ENCODE measurements at places on chromosomes 4 and X.

- no peak for DNase-seq
Observed at GRCh38 chrX:45424326-45424725, 223.7 kb upstream of the DIPK2B start.

DNA sequence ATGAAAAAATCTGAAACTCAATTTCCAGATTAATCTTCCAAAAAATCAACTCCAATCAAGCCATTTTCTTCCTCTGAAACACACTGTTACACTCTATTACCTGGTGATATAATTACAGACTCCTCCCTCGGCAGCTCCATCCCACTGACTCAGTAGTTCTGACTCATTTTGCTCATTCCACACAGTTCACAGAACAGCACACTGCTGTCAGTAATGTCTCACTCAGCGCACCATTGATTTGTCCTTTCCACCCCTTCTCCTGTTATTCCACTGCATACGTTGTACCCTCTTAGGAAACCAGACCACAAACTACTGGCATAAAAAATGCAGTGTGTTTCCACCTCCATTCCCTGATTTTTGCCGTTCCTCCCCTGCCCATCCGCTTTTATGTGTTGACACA is 212.7 kb downstream of the SLIT2 start:
- peak; percentile 84 for DNase-seq

DNA sequence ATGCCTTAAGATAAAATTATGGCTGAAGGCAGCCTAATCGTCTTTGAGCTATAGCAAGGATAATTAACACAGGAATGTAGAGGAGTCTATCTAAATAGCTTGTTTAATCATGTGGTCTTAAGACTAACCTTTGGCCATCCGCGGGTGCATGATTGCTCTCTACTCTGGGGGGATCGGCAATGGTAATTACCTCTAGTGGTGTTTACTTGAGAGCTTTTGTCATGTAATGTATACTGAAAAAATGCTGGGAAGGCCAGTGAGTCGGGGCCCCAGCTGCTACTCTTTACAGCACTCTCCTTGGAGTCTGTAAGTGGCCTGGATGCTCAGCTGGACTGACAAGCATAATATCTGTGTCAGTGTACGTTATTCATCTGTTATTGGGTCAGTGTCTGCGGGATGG is 65.5 kb upstream of the GNPDA2 start:
- no peak for DNase-seq

DNA sequence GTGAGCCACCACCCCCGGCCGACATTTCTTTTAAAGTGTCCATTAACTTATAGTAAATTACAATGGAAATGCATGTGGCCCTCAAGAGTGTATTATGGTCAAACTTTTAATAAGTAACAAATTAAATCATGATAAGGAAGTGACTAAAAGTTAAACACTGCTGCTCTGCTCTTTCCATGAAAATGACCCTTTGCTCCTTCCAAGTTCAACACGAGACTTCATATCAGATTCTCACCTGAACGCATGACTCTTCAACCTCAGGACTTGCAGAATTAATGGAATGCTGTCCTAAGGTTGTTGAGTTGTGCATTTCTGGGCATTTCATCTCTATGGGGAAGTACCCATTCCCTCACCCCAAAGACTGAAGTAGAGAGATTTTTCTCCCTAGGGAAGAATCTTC is 27.1 kb downstream of the AWAT2 start:
- DNase-seq = no peak

DNA sequence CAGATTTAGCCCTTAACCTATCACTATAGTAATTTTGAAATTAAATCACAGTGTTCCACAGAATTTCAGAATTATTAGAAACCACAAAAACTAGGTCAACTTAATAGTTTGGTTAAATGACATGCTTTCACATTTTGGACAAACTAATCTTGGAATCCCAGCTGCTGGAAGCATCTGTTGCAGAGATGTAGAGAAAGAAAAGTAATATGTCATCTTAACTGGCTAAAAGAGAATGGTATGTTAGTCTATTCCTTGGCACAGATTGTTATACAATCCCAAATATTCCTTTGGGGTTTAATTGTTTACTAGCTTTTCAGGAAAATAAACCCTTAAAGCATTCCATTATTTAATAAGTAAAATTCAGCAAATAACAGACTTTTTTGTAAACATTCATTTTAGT is 519.9 kb downstream of the IL15 start:
- no peak for DNase-seq

DNA sequence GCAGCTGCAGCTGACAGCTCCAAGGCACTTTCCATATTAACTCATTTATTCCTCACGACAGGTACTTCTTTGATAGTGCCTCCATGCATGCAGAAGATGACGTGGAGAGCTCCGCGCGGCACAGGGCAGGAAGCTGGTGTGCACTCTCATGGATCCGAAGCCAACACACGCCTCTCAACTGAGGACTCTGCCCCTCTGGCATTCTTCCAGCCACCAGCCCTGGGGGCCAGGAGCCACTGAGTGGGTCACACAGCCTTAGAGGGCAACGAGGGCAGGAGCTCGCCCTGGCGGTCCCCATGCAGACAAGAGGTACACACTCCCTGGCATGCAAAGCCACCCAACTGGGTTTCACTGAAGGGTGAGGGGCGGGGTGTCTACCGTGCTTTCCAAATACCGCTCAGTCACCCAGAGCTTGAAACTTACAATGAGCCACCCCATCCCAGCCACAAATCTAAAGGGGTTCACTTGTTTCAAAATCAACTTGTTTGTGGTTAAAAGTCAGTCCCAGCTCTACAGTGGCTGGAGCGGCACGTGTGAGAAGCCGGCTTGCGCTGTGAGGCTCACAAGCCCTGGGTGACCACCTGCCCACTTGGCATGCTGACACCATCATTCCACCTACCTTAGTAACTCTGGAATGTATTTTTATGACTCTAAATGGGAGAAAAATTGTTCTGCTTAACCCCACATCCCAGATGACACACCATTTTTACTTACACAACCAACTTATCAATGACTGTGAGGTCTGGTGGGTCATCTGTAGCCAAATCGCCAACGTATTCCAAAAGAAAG is 16.2 kb downstream of the NOP14 start:
- no peak for DNase-seq

DNA sequence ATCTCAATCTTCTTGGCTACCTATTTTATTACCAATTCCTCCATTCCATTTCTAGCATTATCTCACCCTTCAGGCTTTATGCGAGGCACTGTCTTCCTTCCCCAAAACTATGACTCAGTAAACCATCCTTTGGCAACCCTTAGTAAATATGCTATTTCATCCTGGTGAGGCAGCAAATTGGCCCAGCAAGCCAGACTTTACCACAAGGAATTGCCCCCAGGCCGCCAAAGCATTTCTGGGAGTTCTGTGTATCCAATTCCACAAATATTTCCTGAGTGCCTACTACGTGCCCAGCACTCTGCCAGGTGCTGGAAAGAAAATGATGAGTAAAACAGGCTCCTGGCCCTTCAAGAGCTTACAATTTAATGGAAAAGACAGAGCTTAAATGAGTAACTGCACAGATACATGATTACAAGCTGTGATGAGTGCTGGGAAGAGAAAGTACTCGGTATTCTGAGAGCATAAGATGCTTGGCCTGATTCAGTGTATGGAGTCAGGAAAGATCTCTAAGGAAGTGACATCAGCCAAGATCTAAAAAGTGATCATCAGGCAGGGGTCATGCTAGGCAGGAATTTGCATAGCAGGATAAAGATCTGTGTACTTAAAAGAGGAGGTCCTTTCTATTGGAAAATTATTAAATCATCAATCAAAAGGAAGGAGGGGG is 193.8 kb downstream of the ADAMTS3 start:
- peak; percentile 41 for DNase-seq

DNA sequence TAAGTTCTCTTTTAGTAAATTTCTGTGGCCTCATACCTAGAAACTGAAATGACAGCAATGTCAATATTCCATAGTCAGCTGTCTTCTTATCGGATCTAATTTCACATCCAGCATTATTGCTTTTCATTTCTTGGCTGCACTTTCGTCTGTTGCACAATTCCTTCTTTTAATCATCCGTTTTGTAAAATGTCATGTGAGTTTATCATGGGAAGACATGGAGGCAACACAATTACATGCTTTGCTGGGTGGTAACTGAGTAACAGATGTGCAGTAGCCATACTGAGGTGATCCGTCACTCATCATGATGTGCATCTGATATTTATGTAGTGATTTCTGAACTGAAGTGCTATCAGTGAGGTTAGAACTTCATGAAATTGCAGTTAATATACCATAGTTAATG is 68.3 kb upstream of the SLC7A11 start:
- DNase-seq = no peak

DNA sequence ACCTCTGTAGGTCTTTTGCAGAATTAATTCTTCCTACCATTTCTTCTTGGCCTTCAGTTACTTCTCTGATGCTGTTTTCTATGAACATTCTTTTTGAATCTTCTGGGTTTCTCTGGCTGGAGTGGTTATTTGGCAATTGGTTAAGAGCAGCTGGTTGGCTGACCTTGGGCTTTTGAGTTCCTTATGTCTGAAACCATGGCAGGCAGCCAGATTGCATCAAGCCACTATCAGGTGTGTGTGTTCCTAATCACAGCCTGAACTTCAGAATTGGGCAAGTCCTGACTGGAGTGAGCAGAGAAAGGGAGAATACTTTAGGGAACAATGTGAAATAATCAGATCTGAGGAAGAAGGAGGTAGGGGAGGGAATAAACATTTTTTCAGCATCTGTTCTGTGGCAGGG is 90.2 kb downstream of the ARHGAP10 start:
- peak; percentile 94 for DNase-seq

DNA sequence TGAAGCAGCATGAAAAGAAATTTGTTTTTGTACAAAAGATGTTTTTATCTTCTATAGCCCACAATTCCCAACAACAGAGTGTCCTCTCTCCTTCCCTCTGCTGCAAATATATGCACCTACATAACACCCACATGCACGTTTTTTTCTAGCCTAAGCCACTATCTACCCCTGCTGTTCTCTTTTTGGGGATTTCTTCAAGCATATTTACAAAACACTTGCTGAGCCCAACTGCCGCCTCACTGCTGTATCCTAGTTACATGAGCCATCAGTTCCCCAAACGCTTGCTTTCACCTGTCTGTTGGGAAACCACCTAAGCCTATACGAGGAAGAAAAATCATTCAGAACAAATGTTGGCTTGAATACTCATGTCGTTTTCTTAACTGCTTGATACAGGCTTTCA is 127.2 kb downstream of the CHRNA9 start:
- DNase-seq = no peak

DNA sequence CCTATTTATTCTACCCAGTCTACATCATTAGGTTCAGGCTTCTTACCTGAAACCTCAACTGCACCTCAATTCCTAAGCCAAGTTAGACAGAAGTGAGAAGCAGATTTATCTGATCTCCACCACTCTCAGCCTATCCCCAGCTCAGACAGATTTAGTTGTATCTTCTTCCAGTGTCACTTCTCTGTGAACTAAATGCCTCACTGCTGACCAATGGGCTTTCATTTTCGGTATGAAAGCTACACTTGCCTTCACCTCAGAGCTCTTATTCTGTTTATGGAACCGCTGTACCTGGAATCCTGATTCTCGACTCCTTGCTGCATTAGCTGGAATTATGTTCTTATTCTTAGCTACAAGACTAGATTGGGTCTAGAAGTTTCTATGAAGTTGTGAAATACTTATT is 833.2 kb downstream of the CCSER1 start:
- no peak for DNase-seq

GRCh38 chrX:112961981-112962380 is 121.3 kb upstream of the AMOT start:
- DNase-seq = no peak

- no peak for DNase-seq
Observed at GRCh38 chr4:187711586-187711985, 284.0 kb upstream of the ZFP42 start.

- DNase-seq = no peak
Observed at GRCh38 chrX:72026341-72027023, 105.2 kb downstream of the RTL5 start.

DNA sequence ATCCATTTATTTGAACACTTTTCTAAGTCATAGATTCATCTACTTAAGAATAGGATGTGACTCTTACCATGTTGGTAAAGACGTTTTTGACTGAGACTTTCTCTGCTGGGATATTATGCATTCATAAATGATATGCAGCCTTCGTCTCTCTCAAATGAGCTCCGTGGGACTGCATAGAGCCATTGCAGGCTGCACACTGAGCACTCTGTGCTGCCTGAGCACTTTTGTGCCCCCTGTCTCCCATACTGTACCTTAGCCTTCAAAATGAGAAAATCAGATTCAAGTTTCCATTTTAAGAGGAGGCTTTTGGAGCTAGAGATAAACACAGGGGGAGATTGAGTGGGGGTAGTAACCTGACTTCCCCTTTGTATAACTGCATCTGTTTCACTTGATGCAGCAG is 433.6 kb downstream of the ZIC3 start:
- DNase-seq = no peak

DNA sequence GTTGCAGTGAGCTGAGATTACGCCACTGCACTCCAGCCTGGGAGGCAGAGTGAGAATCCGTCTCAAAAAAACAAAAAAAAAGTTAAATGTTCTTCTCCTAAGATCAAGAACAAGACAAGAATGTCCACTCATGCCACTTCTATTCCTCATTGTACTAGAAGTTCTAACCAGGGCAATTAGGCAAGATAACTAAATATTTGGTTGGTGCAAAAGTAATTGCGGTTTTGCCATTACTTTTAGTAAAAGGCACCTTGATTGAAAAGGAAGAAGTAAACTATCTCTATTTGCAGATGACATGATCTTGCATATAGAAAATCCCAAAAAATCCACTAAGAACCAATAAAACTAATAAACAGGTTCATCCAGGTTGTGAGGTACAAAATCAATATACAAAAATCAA is 24.0 kb upstream of the SLC7A3 start:
- no peak for DNase-seq

GRCh38 chrX:12977761-12978204 is 2.9 kb downstream of the TMSB4X start:
- DNase-seq = peak; percentile 25

- no peak for DNase-seq
Observed at GRCh38 chr4:77001907-77002306, 52.4 kb downstream of the SEPTIN11 start.

GRCh38 chr4:129453524-129454200 is 357.7 kb downstream of the C4orf33 start:
- no peak for DNase-seq

GRCh38 chr4:13665701-13666660 is 38.5 kb upstream of the BOD1L1 start:
- DNase-seq = no peak

DNA sequence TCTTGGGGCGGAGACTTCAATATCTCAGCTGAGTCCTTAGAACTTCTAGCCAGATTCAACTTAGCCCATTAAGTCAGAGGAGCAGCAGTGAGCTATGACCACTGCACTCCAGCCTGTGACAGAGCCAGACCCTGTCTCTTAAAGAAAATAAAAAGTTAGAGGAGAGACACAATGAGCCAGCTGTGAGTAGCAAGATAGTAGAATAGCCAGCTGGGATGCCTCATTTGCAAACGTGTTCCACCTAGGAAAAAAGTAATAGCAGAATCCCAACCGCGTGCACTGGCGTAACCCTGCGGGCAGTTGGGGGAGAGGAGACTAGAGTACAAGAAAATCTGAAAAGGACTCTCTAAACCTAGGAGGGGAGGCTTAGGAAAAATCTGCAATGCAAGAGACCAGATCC is 133.2 kb upstream of the ANXA3 start:
- no peak for DNase-seq

GRCh38 chr4:163895378-163896005 is 401.0 kb downstream of the TMA16 start:
- no peak for DNase-seq

All from skeletal muscle cell (primary cell).